A549 treated with CpdA at 1 μM for 4 hours (cell line): ENCODE measurements at places on chromosomes 2 and 18. TPM values are rescaled to one million over a fixed set of nuclear protein-coding genes. Genes with fewer than 3 reads are reported as not detected.

The KIF1A gene
- total RNA-seq = 0.65 to 1.3 TPM (median 0.76 TPM) in 5 replicates

The LRP1B gene
- total RNA-seq = 0.02 TPM in 1 of 5 replicates, not detected in the others

The CCDC148 gene
- 0.14 to 0.78 TPM (median 0.39 TPM) in 5 replicates for total RNA-seq

The TUBA3D gene
- not detected in 5 replicates for total RNA-seq

The ZNF516 gene
- total RNA-seq = 2.6 to 4.7 TPM (median 3.3 TPM) in 5 replicates

The ALLC gene
- 0.06 TPM in 1 of 5 replicates, not detected in the others for total RNA-seq

The EVA1A gene
- 10.5 to 15.5 TPM (median 12.4 TPM) in 5 replicates for total RNA-seq

The ASTL gene
- not detected in 5 replicates for total RNA-seq

The MTHFD2 gene
- total RNA-seq = 150 to 175 TPM (median 172 TPM) in 5 replicates

The SPP2 gene
- total RNA-seq = not detected in 5 replicates

The SPC25 gene
- 16.5 to 22.3 TPM (median 19.2 TPM) in 5 replicates for total RNA-seq

The WDR35 gene
- total RNA-seq = 12.9 to 21.6 TPM (median 14.9 TPM) in 5 replicates

The SULT1C2 gene
- total RNA-seq = 0.39 to 1.3 TPM (median 0.42 TPM) in 5 replicates

The SEMA4C gene
- total RNA-seq = 16.7 to 24.5 TPM (median 21.2 TPM) in 5 replicates

The SH3RF3 gene
- 0.37 to 0.48 TPM (median 0.38 TPM) in 5 replicates for total RNA-seq

The TBR1 gene
- total RNA-seq = 0.03 TPM in 1 of 5 replicates, not detected in the others

The GLI2 gene
- 18.5 to 27.5 TPM (median 23.5 TPM) in 5 replicates for total RNA-seq

The RAB6C gene
- not detected in 5 replicates for total RNA-seq

The UGT1A10 gene
- total RNA-seq = 0.02 to 0.26 TPM (median 0.21 TPM) in 3 of 5 replicates, not detected in the others

The TNFAIP6 gene
- 1.1 to 1.6 TPM (median 1.4 TPM) in 5 replicates for total RNA-seq

The MYCN gene
- total RNA-seq = not detected in 5 replicates

The IGFBP2 gene
- 53.4 to 81.9 TPM (median 74.3 TPM) in 5 replicates for total RNA-seq

The RAPGEF4 gene
- 0.14 to 0.31 TPM (median 0.15 TPM) in 5 replicates for total RNA-seq

The HOXD13 gene
- 0.16 to 0.34 TPM (median 0.30 TPM) in 5 replicates for total RNA-seq

The UGT1A9 gene
- total RNA-seq = 4.0 to 6.7 TPM (median 4.7 TPM) in 5 replicates

The BUB1 gene
- total RNA-seq = 40.1 to 50.0 TPM (median 46.1 TPM) in 5 replicates

The CERKL gene
- 0.16 to 0.47 TPM (median 0.21 TPM) in 5 replicates for total RNA-seq

The RUFY4 gene
- not detected in 5 replicates for total RNA-seq

The DPP4 gene
- 0.33 to 0.76 TPM (median 0.59 TPM) in 5 replicates for total RNA-seq

The NT5C1B gene
- not detected in 5 replicates for total RNA-seq

The CNDP2 gene
- 73.5 to 99.2 TPM (median 77.0 TPM) in 5 replicates for total RNA-seq

The TNFRSF11A gene
- 6.5 to 9.0 TPM (median 7.7 TPM) in 5 replicates for total RNA-seq

The ABCG8 gene
- not detected in 5 replicates for total RNA-seq

The FARP2 gene
- 20.5 to 28.4 TPM (median 25.3 TPM) in 5 replicates for total RNA-seq

The SIX3 gene
- 0.24 to 0.66 TPM (median 0.47 TPM) in 5 replicates for total RNA-seq
